Stimulated activated CD4-positive, alpha-beta T cell treated with anti-CD3 and anti-CD28 coated beads, Interleukin-1b, Interleukin-23, amount 100 ng/mL, for 48 hours (primary cell): ENCODE measurements at places on chromosomes 11 and 22.

DNA sequence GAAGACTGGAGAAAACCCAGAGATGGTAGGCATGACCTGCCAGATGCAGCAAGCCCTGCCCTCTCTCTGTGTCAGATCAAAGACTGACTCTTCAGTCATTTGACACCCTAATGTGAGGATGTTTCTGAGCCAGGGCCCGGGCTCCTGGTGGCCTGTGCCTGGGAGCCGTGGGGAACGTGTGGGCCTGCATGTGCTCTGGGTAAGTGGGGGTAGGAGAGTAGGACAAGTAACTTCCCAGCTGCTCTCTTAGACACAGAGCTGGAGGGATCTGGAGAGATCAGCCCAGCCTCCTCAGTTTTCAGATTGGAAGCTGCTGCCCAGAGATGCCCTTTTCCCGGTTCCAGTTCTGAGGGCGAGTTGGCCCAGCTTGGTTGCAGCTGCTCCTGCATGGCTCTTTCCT is 110.8 kb downstream of the TEAD1 start:
- no peak for DNase-seq

GRCh38 chr22:31947296-31947695 is 3.0 kb downstream of the YWHAH start:
- DNase-seq, result no peak

GRCh38 chr11:1308743-1309497 is 512 bp downstream of the TOLLIP start:
- DNase-seq, result no peak

- no peak for DNase-seq
Observed at GRCh38 chr11:71204294-71204693, 48.1 kb downstream of the SHANK2 start.

GRCh38 chr11:62547691-62548281 is 1.2 kb upstream of the AHNAK start:
- DNase-seq, result no peak

- no peak for DNase-seq
Observed at GRCh38 chr11:129595038-129595962, 219.7 kb downstream of the BARX2 start.

DNA sequence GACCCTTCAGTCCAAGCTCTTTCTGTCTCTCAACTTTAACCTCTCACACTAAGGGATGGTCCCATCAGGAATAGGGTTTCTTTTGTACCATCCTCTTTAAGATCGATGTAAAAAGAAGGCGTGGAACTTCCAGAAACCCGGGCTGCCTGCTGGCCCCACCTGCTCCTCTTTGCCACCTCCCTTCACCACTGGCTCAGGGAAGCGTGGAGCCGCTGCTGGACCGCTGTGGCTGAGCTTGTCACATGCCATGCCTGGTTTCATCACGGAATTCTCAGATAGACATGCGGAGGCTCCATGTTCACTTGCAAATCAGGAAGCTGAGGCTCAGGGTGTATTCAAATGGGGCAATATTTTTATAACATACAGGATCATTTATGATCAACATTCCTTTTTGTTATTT is 399.7 kb downstream of the BRD1 start:
- DNase-seq, result no peak

DNA sequence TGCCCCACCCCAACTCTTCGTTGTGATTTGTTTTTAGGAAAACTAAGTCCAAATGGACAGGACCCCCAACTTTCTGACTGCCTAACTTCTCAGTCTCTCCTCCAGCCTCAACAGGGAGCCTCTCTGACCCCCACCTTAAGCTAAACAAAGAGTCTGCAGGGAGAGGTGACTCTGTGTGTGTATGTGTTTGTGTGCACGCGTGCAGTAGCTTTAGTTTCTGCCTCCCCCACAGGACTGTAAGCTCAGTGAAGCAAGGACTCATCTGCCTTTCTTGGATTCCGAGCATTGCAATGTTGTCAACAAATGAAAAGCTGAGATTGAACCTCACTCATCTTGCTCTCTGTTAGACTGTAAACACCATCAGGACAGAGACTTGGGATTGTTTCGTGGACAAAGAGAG is 7.9 kb downstream of the SNAP29 start:
- no peak for DNase-seq

DNA sequence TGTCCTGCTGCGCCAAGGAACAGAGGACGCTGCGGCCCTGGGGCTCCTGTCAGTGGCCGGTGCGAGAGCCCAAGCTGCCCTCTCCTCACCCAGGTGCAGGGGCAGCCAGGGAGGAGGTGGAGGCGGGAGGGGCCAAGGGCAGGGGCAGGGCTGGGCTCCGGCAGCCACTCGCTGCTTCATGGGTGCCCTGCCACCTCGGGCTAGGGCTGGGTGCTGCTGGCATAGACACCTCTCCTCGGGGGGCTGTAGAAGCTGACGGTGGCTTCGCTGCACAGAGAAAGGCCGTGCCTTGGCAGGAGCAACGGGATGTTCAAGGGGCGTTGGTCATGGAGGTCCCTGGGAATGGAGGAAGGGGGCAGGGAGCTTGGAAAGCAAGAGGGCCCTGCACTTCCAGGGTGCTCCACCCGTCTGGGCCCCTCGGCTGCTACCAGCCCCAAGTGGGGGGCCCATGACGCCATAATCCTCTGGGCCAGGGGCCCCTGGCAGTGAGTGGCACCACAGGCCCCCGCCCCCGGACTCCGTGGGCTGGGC is 1.6 kb upstream of the TBX1 start:
- no peak for DNase-seq

DNA sequence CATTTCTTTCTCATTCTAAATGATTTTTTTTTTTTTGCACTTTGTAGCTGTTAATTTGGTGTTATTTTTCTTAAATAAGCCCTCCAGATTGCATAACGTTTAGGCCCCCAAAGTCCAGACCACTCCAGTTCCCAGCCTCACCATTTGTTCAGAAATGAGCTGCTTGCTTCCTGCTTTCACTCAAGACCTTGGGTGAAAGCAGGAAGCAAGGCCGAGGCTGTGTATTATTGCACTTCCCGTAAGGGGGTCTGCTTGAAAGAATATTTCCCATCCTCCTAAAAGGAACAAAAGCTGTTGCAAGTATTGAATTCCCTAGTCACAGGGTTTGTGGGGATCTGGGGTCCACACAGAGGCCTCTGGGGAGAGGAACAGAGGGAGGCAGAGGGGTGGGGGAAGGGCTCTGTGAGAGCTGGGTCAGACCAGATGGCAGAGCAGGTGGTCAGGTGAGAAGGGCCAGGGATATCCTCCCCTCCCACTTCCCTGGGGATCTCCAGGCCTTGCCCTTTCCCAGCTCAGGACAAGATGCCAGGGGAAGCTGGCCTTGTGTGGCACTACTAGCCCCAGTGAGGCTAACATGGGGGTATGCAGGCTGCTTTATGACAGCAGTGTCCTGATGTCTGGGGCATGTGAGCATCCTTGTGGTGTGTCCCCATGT is 51.6 kb upstream of the MYEOV start:
- no peak for DNase-seq

GRCh38 chr11:14854057-14854456 is 38.0 kb downstream of the CYP2R1 start:
- DNase-seq, result no peak

- no peak for DNase-seq
Observed at GRCh38 chr11:119830400-119830799, 101.4 kb upstream of the NECTIN1 start.

DNA sequence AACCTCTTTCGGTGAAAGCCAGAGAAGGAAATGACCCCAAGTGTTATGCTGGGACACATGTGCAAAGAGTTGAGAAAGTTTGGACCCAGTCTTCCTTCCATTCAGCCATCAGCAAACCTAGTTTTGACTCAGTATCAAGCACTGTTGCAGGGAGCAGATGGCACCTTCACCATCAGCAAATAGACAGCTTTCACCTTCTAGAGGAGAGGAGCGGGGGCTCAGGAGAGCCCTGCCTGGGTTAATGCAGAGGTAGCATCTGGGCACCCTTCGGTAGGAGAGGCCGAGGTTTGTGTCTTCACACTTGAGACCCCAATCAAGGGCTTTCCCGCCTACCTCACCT is 16.2 kb upstream of the MFRP start:
- DNase-seq, result no peak

DNA sequence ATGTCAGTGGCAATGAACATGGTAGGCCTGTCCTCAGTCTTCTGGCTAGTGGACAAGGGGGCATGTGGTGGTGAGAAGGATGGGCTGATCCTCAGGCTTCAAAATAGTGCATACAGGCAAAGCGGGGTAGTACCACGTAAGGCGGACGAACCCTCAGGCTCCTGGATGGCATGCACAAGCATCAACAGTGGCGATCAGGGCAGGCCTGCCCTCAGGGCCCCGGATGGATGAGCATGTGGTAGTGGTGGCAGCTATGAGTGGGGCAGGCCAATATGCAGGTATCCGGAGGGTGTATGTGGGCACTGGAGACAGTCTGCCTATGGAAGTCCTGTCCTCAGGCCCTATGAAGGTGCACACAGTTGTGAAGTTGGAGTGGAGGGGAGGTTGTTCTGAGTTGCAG is 163.8 kb downstream of the GUCY1A2 start:
- no peak for DNase-seq

GRCh38 chr11:45105984-45106375 is 40.5 kb upstream of the PRDM11 start:
- no peak for DNase-seq

- DNase-seq, result no peak
Observed at GRCh38 chr11:122071709-122072202, 44.3 kb downstream of the BLID start.

- DNase-seq, result no peak
Observed at GRCh38 chr11:44840085-44840478, 110.6 kb downstream of the TP53I11 start.

- DNase-seq, result no peak
Observed at GRCh38 chr11:108101090-108101775, 20.1 kb upstream of the ACAT1 start.

- DNase-seq, result no peak
Observed at GRCh38 chr11:102415304-102415916, 37.2 kb downstream of the TMEM123 start.

- no peak for DNase-seq
Observed at GRCh38 chr11:61158691-61159381, 2.4 kb downstream of the VPS37C start.
